ENCODE measurements at places on chromosomes 2 and 18.

- DNase-seq: no peak
These were observed 53.0 kb upstream of the LCLAT1 start for GRCh38 chr2:30394096-30394495.

DNA sequence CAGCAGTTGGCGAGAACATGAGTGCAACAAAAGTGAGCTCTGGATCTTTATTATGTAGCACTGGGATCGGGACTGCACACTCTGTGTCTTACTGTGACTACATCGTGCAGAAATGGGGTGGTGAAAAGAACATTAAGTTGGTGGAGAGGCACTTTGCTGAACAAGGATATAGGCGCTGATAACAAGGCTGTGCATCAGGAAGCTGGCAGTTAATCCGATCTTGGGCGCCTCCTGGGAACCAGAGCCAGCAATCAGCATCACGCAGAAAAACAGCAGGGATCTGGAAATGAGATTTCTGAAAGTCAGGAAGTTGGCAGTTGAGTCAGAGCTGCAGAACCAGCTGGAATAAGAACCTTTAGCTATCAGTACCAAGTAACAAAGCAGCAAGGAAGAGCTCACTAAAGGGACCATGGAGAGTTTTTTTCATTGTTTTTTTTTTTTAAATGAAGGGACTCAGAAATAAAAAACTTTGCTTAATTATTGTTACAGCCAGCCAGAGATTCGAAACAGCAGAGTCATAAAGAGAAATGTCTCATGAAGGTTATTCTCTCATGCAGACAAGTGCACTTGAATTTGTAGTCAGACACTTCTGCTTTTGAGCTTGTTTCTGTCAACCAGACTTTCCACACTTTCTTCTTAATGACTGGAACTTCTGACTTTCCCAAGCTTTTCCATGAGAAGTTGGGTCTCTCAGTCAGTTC, 22.8 kb upstream of the MYO3B start:
- no peak for DNase-seq

DNA sequence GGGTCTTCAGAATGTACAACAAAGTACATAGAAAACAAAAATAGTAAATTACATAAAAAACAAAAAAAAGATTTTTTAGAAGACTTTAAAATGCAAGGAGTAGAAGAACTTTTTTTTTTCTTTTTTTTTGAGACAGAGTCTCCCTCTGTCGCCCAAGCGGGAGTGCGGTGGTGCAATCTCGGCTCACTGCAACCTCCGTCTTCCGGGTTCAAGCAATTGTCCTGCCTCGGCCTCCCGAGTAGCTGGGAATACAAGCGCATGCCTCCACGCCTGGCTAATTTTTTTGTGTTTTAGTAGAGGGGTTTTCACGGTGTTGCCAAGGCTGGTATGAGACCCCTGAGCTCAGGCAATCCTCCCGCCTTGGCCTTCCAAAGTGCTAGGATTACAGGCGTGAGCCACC, 104.5 kb upstream of the ZC3H15 start:
- DNase-seq: no peak

GRCh38 chr18:9741793-9742523, 33.9 kb downstream of the RAB31 start:
- no peak for DNase-seq

DNA sequence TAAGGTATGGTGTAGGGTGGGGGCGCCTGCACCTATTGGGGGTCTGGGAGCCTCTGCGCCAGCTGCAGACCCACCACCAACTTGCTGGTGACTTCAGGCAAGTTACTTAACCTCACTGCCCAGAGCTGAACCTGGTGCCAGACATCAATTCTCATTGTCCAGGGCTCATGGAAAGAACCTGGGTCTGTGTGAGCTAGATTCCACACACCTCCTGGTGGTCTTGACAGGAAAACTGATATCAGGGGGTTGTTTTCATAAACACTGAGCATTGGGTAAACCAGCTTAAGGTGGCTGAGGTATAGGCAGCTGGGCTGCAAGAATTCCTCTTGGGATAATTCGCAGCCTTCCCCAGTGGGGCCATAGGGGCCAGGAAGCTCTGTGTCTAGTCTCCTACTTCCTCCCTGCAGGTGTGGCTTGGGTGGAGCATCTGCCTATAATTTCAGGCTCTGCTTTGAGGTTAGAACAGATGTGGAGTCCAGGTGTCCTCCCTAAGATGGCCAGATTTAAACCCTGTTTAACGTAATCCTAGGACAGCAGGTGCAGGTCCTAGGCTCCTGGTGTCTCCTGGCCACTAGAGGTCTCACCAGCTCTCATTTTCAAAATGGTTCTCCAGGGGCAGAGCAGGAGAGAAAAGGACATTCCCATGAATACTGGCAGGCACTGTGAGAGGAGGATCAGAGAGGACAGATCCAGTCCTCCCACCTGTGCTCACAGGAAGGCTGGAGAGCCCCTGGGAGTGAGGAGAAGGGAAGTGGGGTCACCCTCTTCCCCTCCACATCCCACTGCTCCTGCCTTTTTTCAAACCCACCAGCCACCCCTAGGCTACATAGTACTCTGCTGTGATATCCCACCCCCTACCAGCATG, 100.4 kb upstream of the SMAD2 start:
- DNase-seq: peak; percentile 54

DNA sequence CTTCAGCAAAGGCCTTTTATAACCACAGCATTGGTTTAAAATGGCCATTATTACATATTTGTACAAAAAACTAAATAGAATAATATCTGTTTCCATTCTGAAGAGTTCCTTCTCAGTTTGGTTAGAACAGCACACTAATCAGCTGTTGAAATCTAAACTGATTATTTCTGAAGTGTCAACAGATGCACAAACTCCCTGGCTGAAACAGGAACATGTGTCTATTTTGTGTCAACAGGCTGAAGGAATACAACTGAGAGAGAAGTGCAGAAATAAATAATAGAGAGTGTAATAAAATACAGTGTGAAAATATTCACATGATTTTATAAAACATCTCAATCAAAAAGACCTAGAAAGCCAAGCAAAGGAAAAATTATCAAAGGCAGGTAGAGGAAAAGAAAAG, 29.7 kb downstream of the IKZF2 start:
- no peak for DNase-seq

- no peak for DNase-seq
These were observed 95.5 kb downstream of the THNSL2 start for GRCh38 chr2:88265352-88266303.

- no peak for DNase-seq
These were observed 298.4 kb downstream of the LPIN1 start for GRCh38 chr2:12044857-12045256.

GRCh38 chr2:96869281-96869821, 529 bp downstream of the SEMA4C start:
- no peak for DNase-seq

DNA sequence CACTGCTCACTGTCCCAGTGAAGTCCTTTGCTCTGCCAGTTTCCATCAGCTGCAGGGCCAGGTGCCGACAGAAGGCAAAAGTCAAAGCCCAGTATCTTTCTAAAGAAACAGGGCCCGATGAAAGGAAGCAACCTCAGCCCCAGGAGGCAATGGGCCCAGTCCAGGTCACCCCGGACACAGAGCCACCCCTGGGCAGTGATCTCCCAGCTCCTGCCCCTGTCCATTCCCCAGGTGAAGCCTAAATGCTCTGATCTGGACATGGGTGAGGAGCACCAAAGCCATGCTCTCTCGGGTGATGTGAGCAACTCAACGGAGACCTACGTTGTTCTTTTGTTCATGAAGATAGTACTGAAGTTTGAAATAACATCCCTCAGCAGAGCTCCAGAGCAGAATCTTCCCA, 61.6 kb downstream of the HDAC4 start:
- DNase-seq: no peak

GRCh38 chr2:192887337-192887736, 692.6 kb upstream of the TMEFF2 start:
- no peak for DNase-seq

- DNase-seq: no peak
These were observed 104.5 kb downstream of the ZEB2 start for GRCh38 chr2:144415386-144415785.

DNA sequence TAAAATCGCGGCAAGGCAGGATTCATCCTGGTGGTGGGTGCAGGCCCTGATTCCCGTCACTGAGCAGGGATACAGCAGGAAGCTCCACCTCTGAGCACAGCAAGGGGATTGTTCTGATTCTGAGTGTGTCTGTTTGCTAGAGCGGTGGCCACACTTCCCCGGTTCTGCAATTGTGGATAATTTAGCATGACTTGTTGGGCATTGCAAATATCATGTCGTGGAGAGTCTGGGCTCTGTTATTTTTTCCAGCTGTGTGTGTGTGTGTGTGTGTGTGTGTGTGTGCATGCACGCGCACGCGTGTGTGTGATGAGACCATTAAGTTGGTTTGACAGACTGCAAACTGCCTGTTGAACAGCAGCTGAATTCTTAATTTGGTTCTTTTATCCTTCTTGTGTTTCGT, 4.1 kb upstream of the TMEM18 start:
- DNase-seq: no peak

GRCh38 chr2:33267756-33268155, 208.7 kb upstream of the RASGRP3 start:
- no peak for DNase-seq

DNA sequence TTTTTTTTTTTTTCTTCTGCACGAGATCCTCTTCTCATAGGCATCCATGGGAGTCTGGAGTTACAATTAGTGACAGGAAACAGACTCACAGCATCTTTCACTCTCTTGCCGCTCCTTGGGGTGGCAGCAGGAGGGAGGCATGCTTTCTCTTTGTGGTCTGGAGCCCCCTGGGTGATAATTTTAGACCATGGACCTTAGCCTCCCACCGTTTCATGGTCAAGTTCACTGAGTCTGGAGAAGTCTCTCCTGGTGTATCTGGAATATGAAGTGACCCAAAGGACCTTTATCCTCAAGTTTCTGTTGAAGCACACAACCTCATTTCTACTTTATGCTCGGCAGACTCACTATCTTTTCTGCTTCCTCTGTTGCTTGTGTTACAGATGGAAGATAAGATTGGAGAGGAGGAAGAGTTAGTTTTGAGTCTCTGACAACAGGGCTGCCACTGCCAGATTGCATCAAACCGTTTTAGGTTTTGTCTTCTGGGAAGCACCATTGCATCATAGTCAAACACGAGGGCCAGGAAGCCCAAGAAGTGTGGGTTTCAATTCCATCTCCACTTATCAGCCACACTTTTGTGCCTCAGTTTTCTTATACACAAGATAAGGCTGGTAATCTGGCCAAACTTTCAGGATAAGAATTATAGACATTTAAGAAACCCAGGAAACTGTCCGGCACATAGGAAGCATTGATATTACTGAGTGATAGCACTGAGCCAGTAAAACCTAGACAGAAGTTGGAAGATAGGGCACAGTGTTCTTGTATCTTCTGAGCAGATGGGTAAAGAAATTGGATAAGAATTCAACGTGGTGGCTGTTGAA, 62.3 kb downstream of the ADCYAP1 start:
- no peak for DNase-seq

GRCh38 chr2:47038656-47039488, 116.2 kb downstream of the STPG4 start:
- DNase-seq: no peak

DNA sequence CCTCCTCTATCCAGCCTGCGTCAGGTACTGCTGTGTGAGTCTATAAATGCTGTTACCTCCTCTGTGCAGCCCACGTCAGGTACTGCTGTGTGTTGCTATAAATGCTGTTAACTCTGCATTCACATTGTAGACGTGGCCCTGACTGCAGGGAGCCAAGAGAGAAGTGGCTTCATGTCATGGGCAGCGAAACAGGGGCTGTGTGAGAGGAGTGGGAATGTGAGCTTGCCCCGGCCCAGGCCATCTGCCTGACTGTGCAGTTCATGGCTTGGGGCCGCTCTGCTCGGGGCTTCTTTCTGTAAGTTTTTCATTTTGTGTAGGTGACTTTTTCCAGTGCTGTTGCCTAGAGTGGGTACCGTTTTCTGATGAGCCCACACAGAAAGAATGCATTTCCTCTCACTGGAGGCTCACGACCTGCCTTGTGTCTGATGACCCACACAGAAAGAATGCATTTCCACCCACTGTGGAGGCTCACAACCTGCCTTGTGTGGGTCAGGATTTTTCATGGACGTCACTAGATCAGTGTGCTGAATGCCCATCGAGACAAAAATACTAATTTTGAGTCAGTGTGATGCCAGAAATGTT, 104.5 kb downstream of the SNTG2 start:
- DNase-seq: no peak

DNA sequence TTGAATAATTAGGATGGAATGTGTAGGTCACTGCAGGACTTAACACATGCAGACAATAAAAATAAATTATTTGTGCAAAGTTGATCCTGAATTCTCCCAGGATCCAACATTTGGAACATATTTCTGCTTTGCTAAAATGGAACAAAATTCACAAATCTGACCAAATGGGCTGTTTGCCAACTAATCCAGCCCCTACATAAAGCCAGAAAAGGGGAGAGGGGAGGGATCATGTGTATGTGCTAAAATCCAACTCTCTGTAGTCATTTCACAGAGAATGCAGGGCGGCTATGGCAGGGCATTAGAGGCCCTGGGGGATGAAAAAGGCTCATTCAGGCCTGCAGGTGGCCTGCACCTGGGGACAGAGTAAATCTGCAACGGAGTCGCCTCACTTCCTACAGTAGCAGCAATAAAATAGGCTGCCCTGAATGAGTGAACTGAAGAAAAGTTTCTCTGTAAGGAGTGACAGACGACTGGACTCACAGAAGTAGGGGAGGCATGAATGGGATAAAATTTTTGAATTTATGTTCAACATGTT, 4.0 kb upstream of the ZFP36L2 start:
- DNase-seq: no peak

- DNase-seq: no peak
These were observed 84.2 kb downstream of the KLHL29 start for GRCh38 chr2:23469142-23469540.

- DNase-seq: no peak
These were observed 29.8 kb upstream of the ACAA2 start for GRCh38 chr18:49843131-49843530.

DNA sequence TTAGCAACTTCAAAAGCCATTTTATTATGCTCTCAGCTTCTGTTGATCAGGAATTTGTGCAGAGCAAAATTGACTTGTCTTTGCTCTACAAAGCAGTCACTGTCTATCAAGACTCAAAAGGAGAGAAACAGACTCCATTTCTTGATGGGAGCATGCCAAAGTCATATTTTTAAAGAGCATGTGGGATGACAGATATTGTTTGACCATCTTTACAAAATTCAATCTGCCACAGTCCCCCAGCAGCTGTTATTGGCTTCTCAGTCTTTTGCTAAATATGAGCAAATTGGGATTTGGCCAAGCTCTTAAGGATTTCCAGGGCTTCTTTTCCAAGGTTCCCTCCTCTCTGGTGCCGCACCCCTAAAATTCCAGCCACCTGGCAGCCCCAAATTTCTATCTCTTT, 67.9 kb downstream of the TEX51 start:
- DNase-seq: no peak

- DNase-seq: no peak
These were observed 338 bp upstream of the THUMPD2 start for GRCh38 chr2:39779341-39779851.

Measured in neuronal stem cell (in vitro differentiated cells).